Smooth muscle cell of the pulmonary artery (primary cell): ENCODE measurements at places on chromosomes 16 and 17. TPM values are rescaled to one million over a fixed set of nuclear protein-coding genes. Genes with fewer than 3 reads are reported as not detected.

Gene CARD14
- 0.03 TPM in 1 of 2 replicates, not detected in the other for total RNA-seq

Gene SHCBP1
- 3.8 and 11.5 TPM in 2 replicates for total RNA-seq

Gene CLDN6
- 0.13 and 0.46 TPM in 2 replicates for total RNA-seq

Gene SDK2
- total RNA-seq = 0.10 and 0.13 TPM in 2 replicates

Gene ITGAD
- not detected in 2 replicates for total RNA-seq

Gene PRAC1
- total RNA-seq = not detected in 2 replicates

Gene HID1
- 2.2 and 2.3 TPM in 2 replicates for total RNA-seq

Gene MILR1
- 2.3 and 15.9 TPM in 2 replicates for total RNA-seq

Gene ZKSCAN2
- total RNA-seq = 3.7 and 4.9 TPM in 2 replicates

Gene TNFRSF17
- 0.10 TPM in 1 of 2 replicates, not detected in the other for total RNA-seq

Gene DPEP3
- total RNA-seq = not detected in 2 replicates

Gene GPR139
- not detected in 2 replicates for total RNA-seq

Gene TPPP3
- 1.2 and 1.6 TPM in 2 replicates for total RNA-seq

Gene ABCC11
- total RNA-seq = 0.26 and 0.30 TPM in 2 replicates

Gene SOST
- total RNA-seq = 8.8 and 20.9 TPM in 2 replicates

Gene CLDN7
- 0.33 and 0.65 TPM in 2 replicates for total RNA-seq

Gene FBXW10B
- 0.20 and 1.6 TPM in 2 replicates for total RNA-seq

Gene PIRT
- not detected in 2 replicates for total RNA-seq

Gene TMEM100
- 0.07 and 3.1 TPM in 2 replicates for total RNA-seq

Gene MYL4
- 0.85 TPM in 1 of 2 replicates, not detected in the other for total RNA-seq

Gene CCL16
- not detected in 2 replicates for total RNA-seq

Gene RAP1GAP2
- total RNA-seq = 1.2 TPM in 2 replicates
